ENCODE measurements at places on chromosomes 7 and 10. TPM values are rescaled to one million over a fixed set of nuclear protein-coding genes. Genes with fewer than 3 reads are reported as not detected.

- H3K36me3 ChIP-seq = no peaks in the 10 kb centered on the region
- no peak overlapping the region for H3K4me3 ChIP-seq
- H3K4me1 ChIP-seq = no peaks in the 10 kb centered on the region
- H3K27me3 ChIP-seq = peaks cover 44% of the 10 kb centered on the region
- no peak overlapping the region for H3K27ac ChIP-seq
- DNase-seq = no peak
These were observed 191.7 kb upstream of the C7orf33 start for GRCh38 chr7:148398844-148399365.

DNA sequence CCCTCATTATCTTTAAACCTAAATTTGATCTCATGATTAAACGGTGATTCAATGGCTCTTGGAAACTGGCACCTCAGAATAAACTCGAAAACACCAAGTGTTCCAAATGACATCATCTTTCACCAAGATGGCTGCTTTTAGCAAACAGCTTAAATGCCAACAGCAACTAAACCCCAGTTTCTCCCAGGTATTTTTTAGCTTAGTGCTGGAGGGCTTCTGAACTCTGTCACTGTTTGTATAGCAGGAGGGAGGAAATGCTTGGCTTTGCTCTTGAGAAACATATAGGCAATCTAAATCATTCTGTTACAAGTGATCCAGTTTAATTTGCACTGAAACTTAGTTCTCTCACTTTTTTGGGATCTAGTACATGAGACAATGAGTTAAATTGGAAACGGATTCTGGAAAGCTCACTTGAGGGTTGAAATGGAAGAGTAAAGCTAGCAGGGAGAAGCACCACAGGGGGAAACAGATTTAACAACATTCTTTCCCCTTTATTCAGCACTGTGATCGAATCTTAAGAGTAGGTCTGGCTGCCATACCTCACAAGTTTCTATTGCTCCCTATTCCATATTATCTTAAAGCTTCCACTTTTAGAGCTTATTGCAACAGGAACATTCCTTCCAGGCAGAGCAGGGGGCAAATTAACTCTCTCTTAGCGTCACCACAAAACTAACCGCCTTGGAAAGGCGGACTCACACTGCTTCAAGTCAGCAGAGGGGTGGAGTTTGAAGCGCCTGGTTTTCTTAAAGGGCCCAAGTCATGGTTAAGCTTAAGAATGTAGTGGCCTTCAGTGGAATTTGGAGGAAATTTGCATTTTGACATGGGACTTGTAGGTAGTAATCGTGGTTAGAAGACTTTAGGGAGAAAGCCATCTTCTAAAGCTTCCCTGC, 1.8 kb upstream of the CCDC6 start:
- H3K4me1 ChIP-seq = peaks cover 33% of the 10 kb centered on the region
- H3K4me3 ChIP-seq = peak overlapping the region; percentile 95
- peak; percentile 77 for DNase-seq
- peak overlapping the region; percentile 66 for H3K27ac ChIP-seq
- no peaks in the 10 kb centered on the region for H3K36me3 ChIP-seq

- no peaks in the 10 kb centered on the region for H3K27me3 ChIP-seq
- no peak for DNase-seq
- H3K36me3 ChIP-seq = no peaks in the 10 kb centered on the region
- H3K4me1 ChIP-seq = no peaks in the 10 kb centered on the region
- H3K27ac ChIP-seq = no peak overlapping the region
- no peak overlapping the region for H3K4me3 ChIP-seq
These were observed 896.5 kb downstream of the GATA3 start for GRCh38 chr10:8950978-8951377.

- H3K27ac ChIP-seq = peak overlapping the region; percentile 34
- peaks cover 42% of the 10 kb centered on the region for H3K4me1 ChIP-seq
- no peak overlapping the region for H3K4me3 ChIP-seq
- no peaks in the 10 kb centered on the region for H3K27me3 ChIP-seq
These were observed 6.2 kb downstream of the AVL9 start for GRCh38 chr7:32501522-32501921.

DNA sequence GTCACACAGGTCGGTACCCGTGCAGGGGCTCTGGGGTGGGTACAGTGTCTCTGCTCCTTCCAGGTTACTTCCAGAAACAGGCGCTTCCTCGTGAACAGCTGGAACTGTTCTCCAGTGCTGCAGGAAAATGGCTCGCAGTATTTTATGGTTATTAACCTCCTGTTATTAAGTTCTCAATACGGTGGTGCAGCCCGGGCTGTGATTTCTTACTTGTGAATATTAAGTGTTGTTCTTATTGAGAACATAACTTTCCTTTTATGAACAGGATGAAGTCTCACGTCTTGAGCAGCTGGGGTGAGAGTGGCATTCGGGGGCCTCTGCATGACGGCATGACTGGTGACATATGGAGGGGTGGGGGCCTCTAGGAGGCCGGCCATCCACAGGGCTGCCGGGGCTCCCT, 430.8 kb downstream of the GLRX3 start:
- no peak for DNase-seq
- H3K36me3 ChIP-seq = no peaks in the 10 kb centered on the region
- H3K4me3 ChIP-seq = no peak overlapping the region
- H3K4me1 ChIP-seq = no peaks in the 10 kb centered on the region
- H3K27me3 ChIP-seq = no peaks in the 10 kb centered on the region

DNA sequence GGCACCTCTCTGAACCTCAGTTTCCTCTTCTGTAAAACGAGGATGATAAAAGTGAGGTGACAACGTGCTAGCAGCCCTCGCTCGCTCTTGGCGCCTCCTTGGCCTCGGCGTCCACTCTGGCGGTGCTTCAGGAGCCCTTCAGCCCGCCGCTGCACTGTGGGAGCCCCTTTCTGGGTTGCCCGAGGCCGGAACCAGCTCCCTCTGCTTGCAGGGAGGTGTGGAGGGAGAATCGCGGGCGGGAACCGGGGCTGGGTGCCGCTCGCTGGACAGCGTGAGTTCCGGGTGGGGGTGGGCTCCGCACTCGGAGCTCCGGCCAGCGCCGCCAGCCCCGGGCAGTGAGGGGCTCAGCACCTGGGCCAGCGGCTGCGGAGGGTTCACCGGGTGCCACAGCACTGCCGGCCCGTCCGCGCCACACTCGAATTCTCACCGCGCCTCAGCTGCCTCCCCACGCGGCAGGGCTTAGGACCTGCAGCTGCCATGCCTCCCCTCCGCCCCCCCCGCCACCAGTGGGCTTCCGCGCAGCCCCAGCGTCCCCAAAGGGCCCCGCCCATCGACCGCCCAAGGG, 24.3 kb upstream of the ACSL5 start:
- H3K36me3 ChIP-seq = no peaks in the 10 kb centered on the region
- H3K27me3 ChIP-seq = no peaks in the 10 kb centered on the region
- peaks cover 4% of the 10 kb centered on the region for H3K4me1 ChIP-seq
- no peak overlapping the region for H3K4me3 ChIP-seq
- no peak overlapping the region for H3K27ac ChIP-seq

- H3K27me3 ChIP-seq = no peaks in the 10 kb centered on the region
- H3K4me1 ChIP-seq = no peaks in the 10 kb centered on the region
- H3K27ac ChIP-seq = no peak overlapping the region
- DNase-seq = no peak
- H3K4me3 ChIP-seq = no peak overlapping the region
- H3K36me3 ChIP-seq = no peaks in the 10 kb centered on the region
These were observed 394.5 kb downstream of the TYW1 start for GRCh38 chr7:67391168-67391567.

GRCh38 chr7:2393706-2394105, 9.7 kb upstream of the CHST12 start:
- no peak overlapping the region for H3K27ac ChIP-seq
- H3K27me3 ChIP-seq = no peaks in the 10 kb centered on the region
- H3K4me1 ChIP-seq = no peaks in the 10 kb centered on the region
- H3K4me3 ChIP-seq = no peak overlapping the region
- DNase-seq = no peak
- H3K36me3 ChIP-seq = no peaks in the 10 kb centered on the region

DNA sequence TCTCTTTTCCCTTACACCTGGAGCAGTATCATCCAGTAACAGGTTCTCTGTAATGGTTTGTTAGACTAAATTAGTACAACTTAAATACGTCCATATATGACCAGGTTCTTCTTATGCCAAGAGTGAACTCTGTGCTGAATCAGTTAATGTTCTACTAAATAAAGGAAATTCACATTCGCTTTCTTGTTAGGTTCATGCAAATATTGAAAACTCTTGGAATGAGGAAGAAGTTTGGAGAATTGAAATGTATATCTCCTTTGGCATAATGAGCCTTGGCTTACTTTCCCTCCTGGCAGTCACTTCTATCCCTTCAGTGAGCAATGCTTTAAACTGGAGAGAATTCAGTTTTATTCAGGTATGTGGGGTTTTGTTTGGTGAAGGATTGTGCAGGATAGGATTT, 15.3 kb upstream of the CFAP69 start:
- no peak for DNase-seq
- no peaks in the 10 kb centered on the region for H3K4me1 ChIP-seq
- no peak overlapping the region for H3K4me3 ChIP-seq
- no peaks in the 10 kb centered on the region for H3K36me3 ChIP-seq
- no peaks in the 10 kb centered on the region for H3K27me3 ChIP-seq

- H3K27ac ChIP-seq = no peak overlapping the region
- peaks cover 14% of the 10 kb centered on the region for H3K27me3 ChIP-seq
- no peaks in the 10 kb centered on the region for H3K4me1 ChIP-seq
These were observed 144.4 kb downstream of the PTPN20 start for GRCh38 chr10:47055386-47056246.

- no peaks in the 10 kb centered on the region for H3K27me3 ChIP-seq
- DNase-seq = no peak
- no peak overlapping the region for H3K27ac ChIP-seq
- no peak overlapping the region for H3K4me3 ChIP-seq
- 0 out of 2 replicates have a peak, but pooled peaks cover 3% of the 10 kb centered on the region for H3K4me1 ChIP-seq
- H3K36me3 ChIP-seq = no peaks in the 10 kb centered on the region
These were observed 49.6 kb downstream of the POLL start for GRCh38 chr10:101538446-101538845.

DNA sequence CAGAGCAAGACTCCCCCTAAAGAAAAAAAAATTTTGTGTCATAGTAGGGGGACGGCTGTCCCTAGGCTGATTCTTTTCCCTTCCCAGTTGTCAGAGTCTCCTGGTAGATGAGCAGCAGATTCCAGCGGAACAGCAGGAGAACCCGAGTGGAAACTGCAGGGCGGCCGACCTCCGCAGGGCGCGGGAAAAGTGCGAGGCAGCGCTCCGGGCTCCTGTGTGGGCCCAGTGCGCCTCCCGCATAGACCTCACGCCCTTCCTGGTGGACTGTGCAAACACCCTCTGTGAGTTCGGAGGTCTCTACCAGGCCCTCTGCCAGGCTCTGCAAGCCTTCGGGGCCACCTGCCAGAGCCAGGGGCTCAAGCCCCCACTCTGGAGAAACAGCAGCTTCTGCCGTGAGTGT, 46.0 kb downstream of the ZAN start:
- no peak overlapping the region for H3K27ac ChIP-seq
- no peak overlapping the region for H3K4me3 ChIP-seq
- H3K27me3 ChIP-seq = no peaks in the 10 kb centered on the region

DNA sequence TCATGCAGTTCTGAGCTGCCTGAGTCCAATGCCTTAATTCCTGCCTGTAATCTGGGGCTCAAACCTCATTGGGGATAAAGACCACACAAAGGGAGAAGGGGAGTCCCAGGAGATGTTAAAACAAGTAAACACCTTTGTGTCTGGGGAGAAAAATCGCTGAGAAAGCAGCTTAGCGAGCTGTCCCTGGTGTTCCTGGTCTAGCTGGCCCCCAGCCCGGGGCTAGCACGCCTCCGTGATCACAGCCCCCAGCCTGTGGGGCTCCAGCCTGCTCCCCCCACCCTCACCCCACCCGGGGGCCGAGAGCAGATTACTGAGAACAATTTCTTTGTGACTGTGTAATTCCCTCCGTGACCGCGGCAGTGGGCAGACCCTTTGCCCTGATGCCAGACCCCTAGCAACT, 24.8 kb downstream of the DPCD start:
- no peak for DNase-seq
- H3K4me3 ChIP-seq = no peak overlapping the region
- no peak overlapping the region for H3K27ac ChIP-seq
- H3K36me3 ChIP-seq = peaks cover 12% of the 10 kb centered on the region
- no peaks in the 10 kb centered on the region for H3K27me3 ChIP-seq

DNA sequence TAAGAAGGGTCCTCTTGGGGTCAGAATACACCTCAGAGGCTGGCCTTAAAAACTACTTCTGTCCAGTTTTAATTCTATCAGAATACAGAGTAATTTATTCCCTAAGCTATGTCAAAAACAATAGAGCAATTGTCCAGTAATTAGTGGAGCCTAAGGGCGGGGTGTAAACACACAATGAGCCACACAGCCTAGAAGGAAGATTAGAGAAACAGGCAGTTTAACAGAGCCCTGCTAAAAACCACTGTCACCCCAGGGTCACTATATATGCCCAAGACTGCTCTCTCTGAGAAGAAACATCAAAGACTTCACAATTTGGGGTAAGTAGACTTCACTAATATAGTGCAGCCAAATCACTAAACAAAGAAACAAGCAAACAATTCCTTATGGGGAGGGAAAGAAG, 27.2 kb upstream of the WNT2 start:
- no peak overlapping the region for H3K27ac ChIP-seq
- no peaks in the 10 kb centered on the region for H3K36me3 ChIP-seq
- peak; percentile 26 for DNase-seq

- no peaks in the 10 kb centered on the region for H3K36me3 ChIP-seq
- H3K27ac ChIP-seq = no peak overlapping the region
- H3K4me3 ChIP-seq = no peak overlapping the region
- H3K4me1 ChIP-seq = no peaks in the 10 kb centered on the region
These were observed 94.3 kb downstream of the CFAP58 start for GRCh38 chr10:104447906-104448305.

GRCh38 chr7:69091521-69091920, 506.8 kb upstream of the AUTS2 start:
- H3K36me3 ChIP-seq = no peaks in the 10 kb centered on the region
- H3K27me3 ChIP-seq = no peaks in the 10 kb centered on the region
- no peak for DNase-seq
- no peak overlapping the region for H3K4me3 ChIP-seq

- H3K36me3 ChIP-seq = no peaks in the 10 kb centered on the region
- no peak overlapping the region for H3K27ac ChIP-seq
- no peak overlapping the region for H3K4me3 ChIP-seq
- peak; percentile 36 for DNase-seq
These were observed 19.5 kb downstream of the TSPAN33 start for GRCh38 chr7:129163875-129164544.

GRCh38 chr7:145845345-145845744, 271.3 kb upstream of the CNTNAP2 start:
- no peaks in the 10 kb centered on the region for H3K4me1 ChIP-seq
- H3K36me3 ChIP-seq = no peaks in the 10 kb centered on the region
- DNase-seq = no peak
- H3K4me3 ChIP-seq = no peak overlapping the region
- no peaks in the 10 kb centered on the region for H3K27me3 ChIP-seq

Gene GBX1
- total RNA-seq = 0.86 TPM

Gene PDIA4
- 217 TPM for total RNA-seq

Gene ZNF853
- total RNA-seq = 0.05 TPM

Gene MINDY4
- 6.1 TPM for total RNA-seq

Gene AKR1C4
- total RNA-seq = not detected

Gene FERD3L
- total RNA-seq = not detected

Gene HMX2
- not detected for total RNA-seq

Gene ENTPD1
- total RNA-seq = 0.37 TPM

Gene EDRF1
- total RNA-seq = 49.2 TPM

Gene HDAC9
- 4.3 TPM for total RNA-seq

Gene TMEM196
- not detected for total RNA-seq

Gene NODAL
- 0.30 TPM for total RNA-seq

Gene FAM25A
- 2.7 TPM for total RNA-seq

Measured in HCT116 (cell line).